ENCODE measurements at places on chromosomes 3 and 15.
A peak's percentile ranks its signal among the peaks of the same experiment; 100 is the strongest.

DNA sequence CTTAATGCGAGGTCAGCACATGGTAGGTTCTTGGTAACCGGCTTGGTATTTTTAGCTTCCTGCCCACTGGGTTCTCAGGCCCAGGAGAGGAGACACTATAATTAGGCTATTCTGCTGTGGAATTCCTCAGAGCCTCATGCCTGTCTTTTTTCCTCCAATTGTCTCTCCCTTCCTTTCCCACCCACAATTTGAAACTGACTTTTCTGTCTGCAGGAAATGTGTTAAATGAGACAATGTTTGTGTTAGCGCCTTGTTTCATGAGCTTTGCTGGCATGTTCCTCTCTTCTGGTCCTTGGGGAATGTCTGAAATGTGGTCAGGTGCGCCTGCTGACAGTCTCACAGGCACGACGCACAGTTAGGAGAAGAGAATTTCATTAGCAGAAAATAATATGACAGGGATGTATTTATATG is 223.6 kb upstream of the CTNNB1 start:
- DNase-seq: no peak

GRCh38 chr3:159766563-159767185 is 222.0 kb upstream of the IL12A start:
- DNase-seq: no peak

- no peak for DNase-seq
Measured at GRCh38 chr15:66982250-66982649, 83.2 kb upstream of the SMAD3 start.

- no peak for DNase-seq
Measured at GRCh38 chr3:53073553-53074365, 27.9 kb upstream of the SFMBT1 start.

- DNase-seq: no peak
Measured at GRCh38 chr3:113947372-113948014, at the start of gene ZDHHC23. TSS of gene ZDHHC23 (plus strand) at chr3:113948013. CDS start at chr3:113948803, 790 bp downstream.

- no peak for DNase-seq
Measured at GRCh38 chr3:48962939-48963338, 27.1 kb upstream of the P4HTM start.

GRCh38 chr3:13224967-13225366 is 151.7 kb upstream of the IQSEC1 start:
- no peak for DNase-seq

DNA sequence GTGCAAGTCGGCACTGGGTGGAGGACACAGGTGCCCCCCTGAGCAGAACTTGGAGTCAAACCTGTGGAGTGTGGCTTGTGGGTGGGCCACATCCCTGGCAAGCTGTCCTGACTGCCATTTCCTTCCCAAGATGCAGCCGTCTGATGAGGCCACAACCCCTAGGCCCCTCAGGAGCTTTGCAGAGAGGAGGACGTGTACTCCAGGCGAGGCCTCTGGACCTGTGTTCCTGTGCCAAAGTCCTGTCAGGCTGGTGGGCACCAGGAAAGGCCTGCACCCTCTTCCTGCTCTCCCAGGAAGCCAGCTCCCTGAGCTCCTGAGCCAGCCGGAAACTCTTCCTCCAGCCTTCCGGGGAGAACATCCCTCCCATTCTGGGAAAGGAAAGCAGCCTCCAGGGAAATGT is 48.5 kb downstream of the CMTM6 start:
- no peak for DNase-seq

DNA sequence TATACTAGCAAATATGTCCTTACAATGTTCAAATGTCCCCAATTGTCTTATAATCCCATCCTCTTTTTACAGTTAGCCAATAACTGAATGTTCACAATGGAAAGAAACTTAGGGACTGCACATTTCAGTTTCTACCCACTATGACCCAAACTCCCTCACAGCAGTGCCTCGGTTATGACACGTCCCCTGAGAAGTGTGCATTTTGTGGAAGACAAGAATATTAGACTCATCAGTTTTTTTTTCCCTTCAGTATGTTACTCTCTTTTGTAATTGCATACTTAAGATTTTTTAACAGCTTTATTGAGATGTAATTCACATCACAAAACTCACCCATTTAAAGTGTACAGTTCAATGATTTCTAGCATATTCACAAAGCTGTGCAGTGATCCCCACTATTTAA is 64.8 kb downstream of the IGF2BP2 start:
- DNase-seq: no peak

DNA sequence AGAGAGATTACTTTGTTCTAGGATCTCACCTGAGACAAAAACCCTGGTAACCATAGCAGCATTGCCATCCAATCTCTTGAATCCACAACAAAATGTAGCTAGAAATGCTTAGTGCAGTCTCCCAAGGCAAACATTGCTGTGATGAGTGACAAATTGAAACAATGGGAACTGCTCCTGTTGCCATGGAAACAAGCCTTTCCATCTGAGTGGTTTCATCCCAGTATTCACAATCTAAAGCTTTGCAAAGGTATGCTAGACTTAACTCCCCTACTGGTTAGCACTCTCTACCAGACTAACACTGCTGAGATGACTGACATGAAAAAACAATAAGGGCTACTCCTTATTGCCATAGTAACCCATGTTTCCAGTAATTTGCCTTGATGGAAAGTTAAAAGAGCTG is 172.6 kb upstream of the CNTN3 start:
- DNase-seq: no peak

DNA sequence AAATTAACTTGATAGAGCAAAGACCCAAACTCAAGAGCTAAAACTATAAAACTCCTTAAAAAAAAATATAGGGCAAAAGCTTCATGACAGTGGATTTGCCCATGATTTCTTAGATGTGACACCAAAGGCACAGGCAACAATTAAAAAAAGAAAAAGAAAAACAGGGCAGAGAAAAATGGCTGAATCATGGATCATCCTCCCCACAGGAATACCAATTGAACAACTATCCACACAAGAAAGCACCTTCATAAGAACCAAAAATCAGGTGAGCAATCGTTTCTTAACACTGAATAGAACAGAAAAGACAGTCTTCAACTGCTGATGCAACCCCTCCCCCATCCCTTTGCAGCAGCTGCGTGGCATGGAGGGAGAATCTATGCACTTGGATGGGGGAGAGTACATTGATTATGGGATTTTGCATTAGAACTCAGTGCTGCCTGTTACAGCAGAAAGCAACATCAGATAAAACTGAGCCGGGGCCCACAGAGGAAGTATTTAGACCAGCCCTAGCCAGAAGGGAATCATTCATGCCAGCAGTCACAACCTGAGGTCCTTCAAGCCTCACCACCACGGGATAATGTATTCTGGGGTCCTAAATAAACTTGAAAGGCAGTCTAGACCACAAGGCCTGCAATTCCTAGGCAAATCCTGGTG is 15.7 kb downstream of the C3orf33 start:
- no peak for DNase-seq

- DNase-seq: no peak
Measured at GRCh38 chr3:179630753-179631451, 21.9 kb upstream of the USP13 start.

GRCh38 chr3:142947352-142947751 is 16.1 kb downstream of the PAQR9 start:
- no peak for DNase-seq

GRCh38 chr3:115513416-115513800 is 109.9 kb upstream of the GAP43 start:
- no peak for DNase-seq

DNA sequence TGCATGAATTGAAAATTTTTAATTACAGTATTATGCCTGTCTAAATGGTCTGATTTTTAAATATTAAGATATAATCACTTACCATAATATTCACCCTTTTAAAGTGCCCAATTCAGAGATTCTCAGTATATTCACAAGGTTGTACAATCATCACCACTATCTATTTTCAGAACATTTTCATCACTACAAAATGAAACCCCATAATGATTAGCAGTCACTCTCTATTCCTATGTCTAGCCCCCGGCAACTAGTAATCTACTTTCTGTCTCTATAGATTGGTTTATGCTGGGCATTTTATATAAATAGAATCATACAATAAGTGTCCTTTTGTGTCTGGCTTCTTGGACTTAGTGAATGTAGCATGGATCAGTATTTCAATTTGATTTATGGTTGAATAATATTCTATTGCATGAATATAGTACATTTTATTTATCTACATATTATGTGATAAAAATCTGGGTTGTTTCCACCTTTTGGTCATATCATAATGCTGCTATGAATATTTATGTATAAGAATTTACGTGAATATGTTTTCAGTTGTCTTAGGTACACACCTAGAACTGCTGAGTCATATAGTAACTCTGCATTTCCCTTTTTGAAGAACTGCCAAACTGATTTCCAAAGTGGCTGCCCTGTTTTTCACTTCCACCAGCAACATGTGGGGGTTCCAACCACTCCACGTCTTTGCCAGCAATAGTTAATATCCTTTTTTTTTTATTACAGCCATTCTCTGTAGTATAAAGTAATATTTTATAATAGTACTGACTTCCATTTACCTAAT is 485.7 kb upstream of the ZNF385D start:
- no peak for DNase-seq

- DNase-seq: no peak
Measured at GRCh38 chr3:124044956-124045355, 53.0 kb upstream of the ROPN1 start.

DNA sequence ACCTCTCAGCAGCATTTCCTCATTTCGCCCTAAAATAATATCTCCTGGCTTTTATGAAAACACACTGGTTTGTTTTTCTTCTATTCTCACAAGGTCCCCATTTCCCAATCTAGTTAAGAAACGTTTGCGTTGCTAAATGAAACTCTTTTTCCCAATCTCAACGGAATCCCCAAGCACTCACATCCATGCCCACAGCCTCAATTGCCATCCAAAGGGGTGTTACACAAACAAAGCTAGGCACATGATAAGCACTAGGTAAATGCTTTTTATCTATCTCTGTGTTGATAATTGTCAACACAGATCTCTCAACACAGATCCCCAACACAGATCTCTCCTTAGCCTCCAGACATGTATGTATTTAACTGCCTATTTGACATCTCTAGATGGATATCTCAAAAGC is 35.2 kb upstream of the TF start:
- DNase-seq: no peak

DNA sequence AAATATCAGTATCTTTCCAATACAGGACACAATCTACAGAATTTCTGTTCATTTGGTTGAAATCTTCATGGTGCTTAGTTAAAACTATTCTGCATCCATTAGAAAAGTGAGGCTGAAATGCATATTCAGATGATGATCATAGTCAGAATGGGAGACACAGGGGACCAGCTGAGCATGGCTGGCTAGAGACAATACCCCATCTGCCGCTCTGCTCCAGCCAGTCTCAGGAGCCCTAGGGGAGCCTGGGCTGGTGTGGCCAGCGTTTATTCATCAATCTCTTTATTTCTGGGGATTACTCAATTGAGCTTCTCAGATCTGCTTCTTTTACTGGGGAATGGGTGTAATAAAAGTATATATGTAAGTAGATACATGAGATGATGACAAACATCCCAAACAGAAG is 470.9 kb upstream of the CDIN1 start:
- no peak for DNase-seq

DNA sequence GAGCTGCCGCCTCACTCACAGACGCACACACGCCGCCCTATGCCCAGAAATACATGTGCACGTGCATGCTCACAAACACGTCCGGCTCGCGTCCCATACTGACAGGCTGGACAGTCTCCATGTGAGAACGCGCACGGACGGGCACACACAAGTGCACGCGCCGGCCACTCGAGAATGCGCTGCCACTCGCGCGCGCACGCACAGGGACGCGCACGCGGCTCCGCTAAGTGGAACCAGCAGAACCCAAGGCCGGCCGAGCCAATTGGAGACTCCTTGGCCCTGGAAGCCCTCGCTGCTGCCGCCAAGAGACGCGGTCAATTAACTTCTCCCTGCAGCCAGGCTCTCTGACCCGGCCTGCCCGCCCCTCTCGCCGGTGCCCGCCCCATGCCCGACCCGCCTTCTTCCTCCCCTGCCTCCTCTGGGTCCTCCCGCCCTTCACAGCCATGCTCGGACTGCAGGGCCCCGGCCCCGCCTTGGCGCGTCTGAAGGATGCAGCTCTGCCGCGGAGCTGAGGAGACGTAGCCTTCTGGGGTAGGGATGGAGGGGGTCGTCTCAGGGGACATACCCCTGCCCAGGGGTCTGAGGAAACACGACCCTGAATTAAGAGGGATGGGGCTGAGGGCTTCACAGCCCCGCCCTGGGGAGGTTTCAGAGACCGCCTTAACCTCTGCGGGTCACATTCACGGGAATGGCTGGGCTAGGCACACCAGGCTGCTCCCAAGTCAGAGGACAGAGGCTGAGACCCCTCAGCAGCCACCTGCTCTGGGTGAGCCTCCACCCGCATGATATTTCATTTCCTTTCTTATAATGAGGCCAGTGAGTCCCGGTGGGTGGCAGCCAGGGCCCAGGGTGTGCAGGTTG is 15.0 kb downstream of the PTH1R start:
- peak; percentile 42 for DNase-seq

DNA sequence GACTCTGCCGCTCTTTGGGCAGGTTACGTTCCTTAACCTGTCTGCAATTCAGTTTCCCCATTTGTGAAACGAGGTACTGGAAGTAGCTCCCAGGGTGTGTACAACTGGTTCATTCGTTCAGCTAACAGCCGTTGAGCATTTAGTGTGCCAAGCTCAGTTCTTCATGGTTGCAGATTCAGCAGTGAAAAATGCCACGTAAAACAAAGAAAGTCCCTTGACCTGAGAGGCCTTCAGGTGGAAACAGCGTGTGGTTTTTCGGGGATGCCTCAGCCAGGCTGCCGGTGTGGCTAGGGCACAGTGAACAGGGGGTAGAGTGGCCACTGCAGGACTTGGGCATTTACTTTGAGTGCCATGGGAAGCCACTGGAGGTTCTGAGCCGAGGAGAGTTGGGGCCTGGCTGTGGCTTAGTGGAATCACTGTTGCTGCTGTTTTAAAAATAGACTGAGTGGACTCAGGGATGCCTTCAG is 4.7 kb downstream of the SYNM start:
- no peak for DNase-seq

DNA sequence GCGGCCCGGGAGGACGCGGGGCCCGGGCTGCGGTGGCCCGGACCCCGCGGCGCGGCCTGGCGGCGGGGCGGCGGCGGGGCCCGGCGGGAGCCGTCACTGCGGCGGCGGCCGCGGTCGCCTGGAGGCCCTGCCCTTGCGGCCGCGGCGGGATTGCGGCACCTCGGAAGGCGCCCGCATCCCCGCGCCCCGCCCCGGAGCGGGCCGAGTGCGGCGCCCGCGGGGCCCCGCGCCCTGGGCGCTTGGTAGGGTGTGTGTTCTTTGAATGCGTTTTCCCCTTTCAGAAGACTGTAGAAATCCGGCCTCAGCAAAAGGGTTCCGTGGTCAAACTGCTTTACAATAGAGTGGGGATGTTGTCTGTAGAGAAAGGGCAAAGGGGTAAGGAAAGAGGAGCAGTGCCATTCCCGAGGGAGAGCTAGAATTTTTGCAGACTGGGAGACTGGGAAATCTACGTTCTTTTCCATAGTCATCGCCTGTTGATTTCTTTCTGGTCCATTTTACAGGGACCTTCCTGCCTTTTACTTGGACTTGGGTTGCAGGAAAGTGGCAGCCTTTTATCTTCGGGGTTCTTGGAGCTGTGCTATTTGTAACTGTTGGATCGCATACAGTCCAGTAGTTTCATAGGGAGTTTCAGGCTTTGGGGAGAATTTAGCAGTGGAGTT is 630 bp downstream of the SNRK start:
- DNase-seq: no peak

Data from GF-D8 (cell line).